ENCODE measurements at places on chromosomes 2 and 18. TPM values are rescaled to one million over a fixed set of nuclear protein-coding genes. Genes with fewer than 3 reads are reported as not detected.

- DNase-seq, result no peak
These were observed 59.4 kb downstream of the STEAP3 start for GRCh38 chr2:119282996-119283511.

- no peak for DNase-seq
These were observed 64.5 kb downstream of the TSPYL6 start for GRCh38 chr2:54191361-54192135.

DNA sequence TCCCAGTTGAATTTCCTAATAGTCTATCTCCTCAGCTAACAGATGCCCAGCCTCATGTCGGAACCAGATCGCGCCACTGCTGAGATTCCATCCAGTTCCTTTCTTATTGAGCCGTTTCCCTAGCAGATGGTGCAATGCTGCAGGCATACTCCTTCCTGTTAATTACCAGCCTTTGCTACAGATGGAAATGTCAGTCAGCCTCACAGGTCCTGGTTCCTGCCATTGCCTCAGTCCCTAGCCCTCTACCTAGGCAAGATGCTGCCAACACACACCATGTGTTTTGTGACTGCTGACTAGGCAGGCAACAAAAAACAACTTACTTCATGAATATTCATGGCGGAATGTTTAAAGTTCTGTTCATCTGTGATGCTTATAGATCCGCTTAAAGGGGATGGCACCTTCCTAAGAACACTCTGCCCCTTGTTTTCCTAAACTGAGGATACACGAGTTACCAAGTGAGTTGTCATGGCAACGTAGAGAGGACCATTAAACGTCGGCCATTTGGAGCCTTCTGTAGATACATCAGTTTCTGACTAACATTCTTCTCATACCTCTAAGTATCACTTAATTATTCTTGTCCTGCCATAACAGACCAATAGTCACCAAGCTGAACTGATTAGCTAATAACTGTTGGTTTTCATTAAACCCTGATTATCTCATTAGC lies 749.5 kb downstream of the RNF144A start:
- DNase-seq, result no peak

DNA sequence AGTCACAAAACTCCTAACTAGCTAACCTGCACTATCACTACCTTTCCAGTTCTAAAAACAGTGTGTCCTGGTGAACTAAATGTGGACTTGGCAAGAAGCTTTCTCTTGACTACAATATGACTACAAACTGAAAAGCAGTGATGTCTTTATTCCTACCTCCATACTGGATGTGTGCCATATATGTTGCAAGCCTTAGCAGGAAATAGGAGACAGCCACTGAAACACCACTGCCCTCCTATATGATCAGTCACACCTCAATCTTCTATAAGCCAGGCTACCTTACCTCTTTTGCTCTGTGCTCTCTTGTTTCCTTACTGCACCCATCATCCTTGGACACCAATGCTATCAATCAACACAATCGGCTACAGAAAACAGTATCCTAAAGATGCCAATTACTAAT lies 34.1 kb downstream of the SS18 start:
- no peak for DNase-seq

- no peak for DNase-seq
These were observed 6.2 kb downstream of the ODC1 start for GRCh38 chr2:10441948-10442347.

DNA sequence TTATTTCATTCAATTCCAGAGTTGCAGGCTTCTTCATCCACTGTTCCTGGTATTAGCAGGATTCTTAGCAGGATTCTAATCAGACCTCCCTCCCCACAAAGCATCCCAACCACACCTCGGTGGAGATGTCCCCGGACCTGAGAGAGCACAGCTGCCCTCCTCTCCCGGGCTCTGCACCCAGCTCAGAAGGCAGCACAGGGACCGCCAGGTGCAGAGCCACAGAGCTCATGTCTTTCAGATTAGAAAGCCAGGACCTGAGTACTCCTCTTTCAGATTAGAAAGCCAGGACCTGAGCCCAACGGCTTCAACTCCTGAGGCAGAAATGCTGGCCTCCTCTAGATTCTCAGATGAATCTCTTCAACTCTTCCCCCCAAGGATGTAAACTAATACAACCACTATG lies 152.3 kb downstream of the MYO5B start:
- no peak for DNase-seq

DNA sequence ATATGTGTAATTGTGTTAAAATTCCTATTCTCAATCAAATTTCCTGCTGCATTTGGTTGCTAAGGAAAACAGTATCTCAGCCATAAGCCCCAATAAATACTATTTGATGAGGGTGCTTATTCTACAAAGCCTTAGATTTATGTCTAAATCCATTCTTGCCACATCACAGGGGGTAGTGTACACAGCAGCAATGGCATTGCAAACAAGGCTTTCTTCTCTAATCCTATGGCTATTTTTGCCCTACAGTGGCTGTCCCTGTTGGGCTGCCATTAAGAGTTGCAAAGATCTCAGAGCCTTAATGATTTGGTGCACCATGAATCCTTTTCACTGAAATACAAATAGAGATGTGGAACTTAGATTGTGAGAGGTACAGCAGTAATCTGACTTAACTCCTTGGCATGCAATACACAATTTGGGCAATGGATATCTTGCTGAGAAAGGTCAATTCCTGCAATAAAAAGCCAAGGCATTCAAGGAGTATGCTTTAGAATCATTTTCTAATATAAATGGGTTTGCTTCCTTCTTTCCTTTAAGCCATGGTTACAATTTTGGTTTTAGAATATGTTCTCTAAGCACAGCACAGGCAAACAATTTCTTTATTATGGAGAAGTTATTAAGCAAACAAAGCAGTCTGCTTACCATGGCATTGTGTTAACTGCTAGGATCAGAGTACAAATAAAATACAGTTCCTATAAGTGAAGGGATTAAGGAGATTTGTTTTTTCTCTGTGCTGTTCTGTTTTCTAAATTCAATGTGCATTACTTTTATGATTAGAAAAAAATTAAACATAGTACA lies 69.8 kb upstream of the CD302 start:
- no peak for DNase-seq

DNA sequence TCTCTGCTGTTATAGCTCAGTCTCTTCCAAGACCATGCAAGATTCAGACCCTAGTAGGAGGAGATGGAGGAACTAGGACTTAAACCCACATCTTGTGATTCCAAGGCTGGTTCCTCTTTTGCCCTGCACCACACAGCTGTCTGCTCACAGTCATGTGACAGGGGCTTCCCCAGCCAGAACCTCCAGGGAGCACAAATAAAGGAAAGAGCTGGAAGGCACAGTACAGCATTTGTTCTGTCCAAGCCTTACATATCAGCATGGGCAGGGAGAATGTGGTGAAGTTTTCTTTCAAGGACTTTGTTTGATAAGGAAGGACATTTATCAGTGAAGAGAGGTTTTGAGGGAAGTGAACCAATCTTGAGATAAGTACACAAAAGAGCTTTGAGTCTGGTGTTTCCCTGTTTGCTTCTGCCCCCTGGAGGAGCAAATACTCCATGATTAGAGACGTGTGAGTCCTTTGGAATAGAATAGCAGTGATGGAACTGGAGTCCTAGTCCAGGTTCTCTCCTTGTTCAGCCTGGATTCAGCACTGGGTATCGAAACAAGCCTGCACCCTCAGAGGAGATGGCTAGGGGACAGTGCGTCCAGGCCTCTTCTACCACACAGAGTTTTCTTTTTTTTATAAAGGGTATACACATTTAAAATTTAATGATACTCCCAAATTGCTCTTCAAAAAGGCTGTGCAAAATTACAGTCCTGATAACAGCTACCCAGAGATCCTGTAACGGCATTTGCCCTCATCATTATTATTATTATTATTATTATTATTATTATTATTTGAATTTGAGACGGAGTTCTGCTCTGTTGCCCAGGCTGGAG lies 24.6 kb upstream of the CASP10 start:
- no peak for DNase-seq

GRCh38 chr2:31406593-31407385 lies 7.8 kb downstream of the XDH start:
- DNase-seq, result no peak

- DNase-seq, result no peak
These were observed 121.3 kb upstream of the PPP1CB start for GRCh38 chr2:28630341-28630740.

DNA sequence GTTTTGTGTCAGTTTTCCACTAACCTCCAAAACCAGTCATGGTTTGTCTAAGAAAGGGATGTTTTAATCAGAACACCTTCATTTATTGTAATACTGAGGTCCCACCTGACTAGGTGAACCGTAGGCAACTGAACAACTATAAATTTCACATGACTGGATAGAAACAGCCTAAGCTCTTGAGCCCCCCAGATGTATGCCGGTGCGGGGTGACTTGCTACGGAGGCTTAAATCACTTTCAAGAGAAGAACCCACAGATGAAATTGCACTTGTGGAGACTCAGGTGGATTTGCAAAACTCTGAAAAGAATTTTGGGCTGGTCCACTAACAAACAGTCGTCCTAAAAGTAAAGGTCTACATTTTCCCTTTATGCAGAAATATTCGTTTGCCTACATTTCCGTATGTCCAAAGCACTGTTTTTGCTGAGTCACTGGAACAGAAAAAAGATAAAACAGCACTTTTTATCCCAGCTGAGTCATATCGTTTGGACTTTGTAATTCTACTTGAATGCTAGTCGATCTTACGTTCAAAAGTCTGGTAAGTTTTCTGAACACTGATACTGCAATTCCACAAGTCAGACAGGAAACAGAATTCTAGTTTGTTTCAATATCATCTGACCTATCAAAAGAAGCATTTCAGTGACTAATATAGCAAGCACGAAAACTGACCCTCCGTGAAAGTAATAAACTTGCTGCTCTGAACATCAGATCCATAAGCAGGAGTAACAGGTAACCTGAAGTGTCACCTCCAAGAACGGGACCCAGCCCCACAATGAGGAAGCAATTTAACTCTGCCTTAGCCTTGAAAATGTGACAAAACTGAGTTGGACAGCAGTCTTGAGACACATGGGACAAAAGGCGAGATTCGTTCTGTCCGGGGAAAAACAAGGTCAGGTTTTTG lies 18.1 kb downstream of the ZNF516 start:
- no peak for DNase-seq

DNA sequence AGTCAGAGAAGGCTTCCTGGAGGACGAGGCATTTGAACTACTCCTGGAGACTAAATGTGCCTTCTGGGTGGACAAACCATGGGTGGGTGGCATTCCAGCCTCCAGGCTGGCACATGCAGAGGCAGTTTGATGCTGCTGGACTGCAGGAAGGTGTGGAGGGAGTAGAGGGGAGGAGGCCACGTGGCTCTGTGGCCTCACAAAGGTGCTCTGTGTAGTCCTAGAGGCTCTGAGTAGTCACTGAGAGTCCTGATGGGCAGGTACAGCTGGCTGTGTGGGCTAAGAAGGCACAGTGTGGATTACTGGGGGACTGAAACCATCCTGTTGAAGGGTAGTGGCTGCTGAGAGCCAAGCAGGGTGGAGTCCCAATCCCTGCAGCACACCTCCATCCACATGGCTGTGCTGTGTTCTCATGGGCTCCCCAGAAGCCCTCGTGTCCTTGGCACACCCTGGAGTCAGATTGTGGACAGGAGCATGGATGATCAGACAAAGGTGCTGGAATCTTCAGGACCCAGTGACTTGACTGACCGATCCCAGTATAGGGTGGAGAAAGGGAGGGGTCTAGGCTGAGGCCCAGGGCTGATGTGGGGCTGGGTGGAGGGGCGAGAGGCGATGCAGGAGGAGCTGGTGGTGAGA lies 87.4 kb upstream of the HS6ST1 start:
- DNase-seq, result peak; percentile 47

- peak; percentile 76 for DNase-seq
These were observed 1.4 kb downstream of the WNT6 start for GRCh38 chr2:218860950-218861381.

GRCh38 chr2:215777465-215778044 lies 235.8 kb downstream of the MREG start:
- DNase-seq, result no peak

- DNase-seq, result no peak
These were observed 14.1 kb upstream of the EIF2AK3 start for GRCh38 chr2:88641330-88641729.

DNA sequence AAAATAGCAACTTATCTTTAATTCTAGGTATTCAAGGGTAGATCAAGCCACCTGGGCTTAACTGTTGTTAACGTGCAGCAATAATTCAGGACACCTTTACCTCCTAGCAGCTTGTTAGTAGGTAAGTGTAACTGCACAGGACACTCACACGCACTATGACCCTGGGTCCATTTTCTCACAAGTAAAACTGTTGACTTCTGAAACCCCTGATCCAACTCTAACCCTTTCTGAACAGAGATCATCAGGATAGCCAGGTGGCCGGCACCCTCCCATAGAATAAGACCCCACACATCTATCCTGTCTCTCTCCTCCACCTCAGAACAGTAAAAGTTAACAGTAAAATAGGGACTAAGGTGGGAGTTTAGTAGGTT lies 610 bp downstream of the SPC25 start:
- DNase-seq, result no peak

DNA sequence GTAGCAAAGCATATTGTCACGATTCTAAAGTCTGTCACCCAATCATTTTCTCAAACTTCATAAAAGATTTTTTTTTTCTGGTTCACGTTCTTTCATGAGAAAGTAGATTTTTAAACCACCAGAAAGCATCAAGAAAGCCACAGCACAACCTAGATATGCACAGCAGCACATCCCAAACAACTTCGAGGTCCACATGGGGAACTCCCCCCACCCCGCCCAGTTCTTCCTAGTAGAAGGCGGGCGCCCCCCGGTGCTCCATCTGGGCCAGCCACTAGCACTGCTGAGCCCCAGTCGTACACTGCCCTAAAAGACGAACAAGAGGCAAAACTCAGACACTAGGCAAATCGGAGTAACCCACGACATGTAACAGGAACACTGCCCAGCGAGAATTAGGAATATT lies 15.5 kb downstream of the HDLBP start:
- no peak for DNase-seq

The G6PC2 gene
- total RNA-seq, result 2.8 TPM

The MC5R gene
- not detected for total RNA-seq

The IL1F10 gene
- not detected for total RNA-seq

The CSRNP3 gene
- 18.4 TPM for total RNA-seq
